ENCODE measurements at places on chromosomes 6 and 20.

- no peak for DNase-seq
These were observed 152.4 kb upstream of the SNX9 start for GRCh38 chr6:157670466-157671186.

GRCh38 chr20:62771396-62772102 lies 24.7 kb upstream of the MRGBP start:
- no peak for DNase-seq

- no peak for DNase-seq
These were observed 68.9 kb downstream of the TBC1D7 start for GRCh38 chr6:13259393-13259792.

GRCh38 chr20:33672426-33673113 lies 1.7 kb downstream of the NECAB3 start:
- DNase-seq, result no peak

DNA sequence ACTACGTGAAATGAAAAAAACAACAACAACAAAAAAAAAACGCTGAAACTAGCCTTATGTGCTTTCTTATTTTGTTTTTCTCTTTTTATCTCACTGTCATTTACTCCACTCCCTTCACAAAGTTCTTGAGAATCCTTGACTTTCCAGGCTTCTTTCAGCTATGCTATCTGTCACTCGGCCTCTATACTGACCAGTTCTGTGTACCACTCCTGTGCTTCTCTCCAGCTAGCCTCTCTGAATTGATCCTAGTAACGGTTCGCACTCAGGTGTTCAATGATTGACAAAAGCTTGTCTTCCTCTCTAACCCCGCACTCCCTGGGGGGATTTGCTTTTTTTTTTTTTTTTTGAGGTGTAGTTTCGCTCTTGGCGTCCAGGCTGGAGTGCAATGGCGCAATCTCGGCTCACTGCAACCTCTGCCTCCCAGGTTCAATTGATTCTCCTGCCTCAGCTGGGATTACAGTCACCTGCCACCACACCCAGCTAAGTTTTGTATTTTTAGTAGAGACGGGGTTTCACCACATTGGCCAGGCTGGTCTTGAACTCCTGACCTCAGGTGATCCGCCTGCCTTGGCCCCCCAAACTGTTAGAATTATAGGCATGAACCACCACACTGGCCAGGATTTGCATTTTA lies 31.8 kb downstream of the MLIP start:
- DNase-seq, result no peak

GRCh38 chr6:157908369-157909281 lies 73.0 kb upstream of the SYNJ2 start:
- no peak for DNase-seq

GRCh38 chr20:50996901-50997865 lies 25.7 kb downstream of the KCNG1 start:
- no peak for DNase-seq

DNA sequence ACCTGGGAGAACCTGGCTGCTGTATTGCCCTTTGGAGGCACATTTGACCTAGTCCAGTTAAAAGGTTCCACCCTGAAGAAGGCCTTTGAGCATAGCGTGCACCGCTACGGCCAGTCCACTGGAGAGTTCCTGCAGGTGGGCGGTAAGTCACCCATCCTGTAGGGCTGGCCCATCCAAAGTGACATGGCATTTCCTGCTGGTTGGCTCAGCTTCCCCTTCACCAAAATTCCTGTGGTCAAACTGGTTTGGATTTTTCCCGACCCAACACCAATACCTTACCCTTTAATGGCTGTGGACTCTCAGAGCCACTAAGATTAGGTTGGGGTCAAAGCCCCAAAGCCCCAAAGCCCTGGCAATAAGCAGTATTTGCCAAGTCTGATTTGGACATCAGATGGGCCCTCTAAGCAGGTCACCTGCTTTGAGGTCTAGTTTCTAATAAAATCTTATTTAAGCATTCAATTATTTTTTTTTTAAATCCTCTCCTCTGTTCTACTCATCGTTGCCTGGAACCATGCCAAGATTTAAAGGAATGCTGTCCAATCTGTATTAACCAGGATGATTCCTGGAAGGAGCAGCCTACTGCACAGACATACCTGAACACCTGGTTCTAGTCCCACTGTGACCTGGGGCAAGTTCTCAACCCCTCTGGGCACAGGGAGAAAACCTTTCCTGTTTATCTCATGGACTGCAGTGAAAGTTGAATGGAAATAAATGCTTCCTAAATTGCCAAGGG lies 40.8 kb downstream of the NT5E start:
- no peak for DNase-seq

Measured in hematopoietic multipotent progenitor cell treated with erythropoietin and hydrocortisone succinate and interleukin-3 and kit ligand, for 15 days (in vitro differentiated cells).